Activated naive CD4-positive, alpha-beta T cell treated with anti-CD3 and anti-CD28 coated beads for 36 hours (primary cell): ENCODE measurements at places on chromosomes 11 and 22.

DNA sequence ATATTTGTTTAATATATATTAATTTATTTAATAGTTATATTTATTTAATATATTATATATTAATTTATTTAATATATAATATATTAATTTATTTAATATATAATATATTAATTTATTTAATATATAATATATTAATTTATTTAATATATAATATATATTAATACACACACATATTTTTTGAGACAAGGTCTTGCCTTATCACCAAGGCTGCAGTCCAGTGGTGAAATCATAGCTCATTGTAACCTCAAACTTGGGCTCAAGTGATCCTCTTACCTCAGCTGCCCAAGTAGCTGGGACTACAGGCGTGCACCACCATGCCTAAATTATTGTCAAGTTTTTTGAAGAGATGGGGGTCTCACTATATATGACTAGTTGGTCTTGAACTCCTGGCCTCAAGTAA lies 51.4 kb upstream of the DDI1 start:
- no peak for DNase-seq

- no peak for DNase-seq
Measured at GRCh38 chr11:17905477-17905876, 107.4 kb downstream of the SERGEF start.

DNA sequence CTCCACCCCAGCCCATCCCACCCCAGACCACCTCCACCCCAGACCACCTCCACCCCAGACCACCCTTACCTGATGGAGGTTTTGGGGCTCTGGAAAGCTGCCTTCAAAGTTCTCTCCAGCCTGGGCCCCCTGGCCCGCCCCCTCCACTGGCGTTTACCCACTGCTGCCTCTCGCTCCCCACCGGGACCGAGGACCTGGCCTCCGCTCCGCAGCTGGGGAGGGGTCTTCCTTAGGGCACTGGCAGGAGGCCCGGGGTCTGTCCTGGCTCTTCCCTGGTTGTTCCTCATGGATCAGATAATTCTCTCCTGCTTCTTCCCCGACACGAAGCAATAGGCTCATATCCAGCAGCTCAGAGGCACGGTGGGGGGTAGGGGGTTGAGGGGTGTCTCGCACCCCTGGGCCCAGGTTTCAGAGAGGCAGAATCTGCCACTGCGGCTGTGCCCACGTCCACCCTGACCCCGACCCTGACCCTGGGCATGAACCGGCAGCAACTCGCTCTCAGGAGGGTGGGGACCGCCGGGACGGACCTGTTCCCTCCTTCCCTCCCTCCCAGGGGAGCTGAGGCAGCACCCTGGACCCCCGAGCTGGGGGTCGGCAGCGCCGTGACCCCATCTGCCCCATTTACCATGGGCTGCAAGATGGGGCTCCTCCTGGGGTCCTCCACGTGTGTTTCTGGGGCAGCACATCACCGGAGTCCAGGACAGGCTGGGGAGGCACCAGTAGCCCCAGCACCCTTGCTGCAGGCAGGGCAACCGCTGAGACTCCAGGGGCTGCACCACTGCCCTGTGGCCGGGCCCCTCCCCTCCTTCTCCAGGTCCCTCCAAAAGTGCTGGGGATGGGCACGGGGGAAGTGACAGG lies 12.9 kb downstream of the KRTAP5-5 start:
- DNase-seq: no peak

- DNase-seq: no peak
Measured at GRCh38 chr22:35651085-35651484, 2.8 kb downstream of the APOL6 start.

GRCh38 chr11:88098289-88098688 lies 77.0 kb downstream of the RAB38 start:
- no peak for DNase-seq

DNA sequence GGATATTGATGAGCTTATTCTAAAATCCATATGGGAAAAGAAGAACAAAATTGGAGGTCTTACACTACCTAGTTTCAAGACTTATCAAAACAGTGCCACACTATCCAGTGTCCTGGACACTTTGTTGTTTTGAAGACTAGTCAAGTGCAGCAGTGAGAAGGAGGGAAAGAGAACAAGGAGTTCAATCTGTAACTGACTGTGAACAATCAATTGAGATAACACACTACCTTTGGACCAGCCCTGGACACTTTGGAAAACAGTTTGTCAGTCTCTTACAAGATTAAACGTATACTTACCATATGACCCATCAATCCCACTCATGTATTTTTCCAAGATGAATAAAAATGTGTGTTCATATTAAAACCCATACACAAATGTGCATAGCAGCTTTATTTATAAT lies 10.0 kb upstream of the CSTF3 start:
- no peak for DNase-seq

DNA sequence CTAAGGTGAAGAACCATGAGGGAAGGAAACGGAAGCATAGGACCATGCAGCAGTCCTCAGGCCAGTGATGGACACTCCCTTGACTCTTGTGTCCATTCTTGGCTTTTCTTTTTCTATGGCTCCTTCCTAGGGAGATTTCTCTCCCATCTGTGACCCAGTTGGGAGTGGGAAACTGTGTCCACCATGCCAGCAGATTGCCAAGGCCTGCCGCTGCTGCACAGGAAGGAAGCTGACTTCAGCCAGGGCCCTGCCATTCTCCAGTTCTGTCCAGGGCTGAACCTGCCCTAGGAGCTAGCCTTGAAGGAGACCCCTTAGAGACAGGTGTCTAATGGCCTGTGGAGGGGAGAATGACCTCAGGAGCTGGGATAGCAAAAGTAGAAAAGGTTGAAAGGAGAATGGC lies 17.4 kb downstream of the SSH3 start:
- no peak for DNase-seq

- DNase-seq: no peak
Measured at GRCh38 chr11:27058456-27058855, 17.8 kb downstream of the BBOX1 start.

DNA sequence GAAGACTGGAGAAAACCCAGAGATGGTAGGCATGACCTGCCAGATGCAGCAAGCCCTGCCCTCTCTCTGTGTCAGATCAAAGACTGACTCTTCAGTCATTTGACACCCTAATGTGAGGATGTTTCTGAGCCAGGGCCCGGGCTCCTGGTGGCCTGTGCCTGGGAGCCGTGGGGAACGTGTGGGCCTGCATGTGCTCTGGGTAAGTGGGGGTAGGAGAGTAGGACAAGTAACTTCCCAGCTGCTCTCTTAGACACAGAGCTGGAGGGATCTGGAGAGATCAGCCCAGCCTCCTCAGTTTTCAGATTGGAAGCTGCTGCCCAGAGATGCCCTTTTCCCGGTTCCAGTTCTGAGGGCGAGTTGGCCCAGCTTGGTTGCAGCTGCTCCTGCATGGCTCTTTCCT lies 110.8 kb downstream of the TEAD1 start:
- no peak for DNase-seq

- DNase-seq: peak; percentile 52
Measured at GRCh38 chr22:50085211-50085972, at the start of gene MLC1. Gene MLC1, minus strand, starts transcription at chr22:50085426. Its CDS starts 524 bp downstream, at chr22:50084902.
